ENCODE measurements at places on chromosomes 4 and X.

DNA sequence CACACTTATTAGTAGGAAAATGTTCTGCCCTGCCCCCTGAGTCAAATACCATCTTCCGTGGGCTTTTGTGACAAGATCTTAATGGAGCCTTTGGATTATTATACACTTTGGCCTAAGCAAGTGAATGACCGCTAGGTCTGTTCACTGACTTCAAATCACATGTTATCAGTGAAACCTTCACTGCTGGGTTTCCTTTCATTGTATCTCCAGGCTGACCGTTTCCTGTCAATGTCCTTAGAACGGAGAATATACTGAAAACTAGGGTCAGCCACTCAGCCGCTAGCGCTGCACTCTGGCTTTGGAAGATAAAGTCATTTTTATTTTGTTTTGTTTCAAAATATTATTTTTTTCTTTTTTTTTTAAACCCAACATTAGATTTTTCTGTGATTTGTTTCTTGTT lies 107.0 kb upstream of the TLL1 start:
- DNase-seq: no peak

- no peak for DNase-seq
Observed at GRCh38 chr4:100486496-100486895, 31.3 kb downstream of the EMCN start.

DNA sequence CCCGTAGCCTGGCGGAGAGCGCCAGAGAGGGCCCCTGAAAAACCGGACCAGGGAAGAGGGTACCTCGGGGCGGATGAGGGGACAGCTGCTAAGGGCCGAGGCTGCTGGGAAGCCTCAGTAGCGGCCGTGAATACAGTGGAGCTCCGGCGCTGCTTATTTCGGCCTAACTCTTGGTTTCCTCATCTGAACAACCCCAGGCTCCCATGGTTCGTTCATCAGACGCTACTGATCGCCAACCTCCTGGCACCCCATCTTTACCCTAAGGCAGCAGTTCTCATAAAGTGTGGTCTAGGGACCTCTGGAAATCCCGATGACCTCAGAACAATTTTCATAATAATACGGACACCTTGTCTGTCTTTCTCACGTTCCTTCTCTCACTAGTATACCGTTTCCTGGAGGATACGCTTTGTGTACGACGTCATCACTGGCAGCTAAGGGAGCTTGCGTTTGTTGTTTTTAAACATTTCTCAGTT lies 645 bp upstream of the RAB28 start:
- DNase-seq: no peak

GRCh38 chr4:185771711-185772390 lies 40.1 kb downstream of the SORBS2 start:
- no peak for DNase-seq

- no peak for DNase-seq
Observed at GRCh38 chrX:39262641-39263040, 461.4 kb downstream of the MID1IP1 start.

DNA sequence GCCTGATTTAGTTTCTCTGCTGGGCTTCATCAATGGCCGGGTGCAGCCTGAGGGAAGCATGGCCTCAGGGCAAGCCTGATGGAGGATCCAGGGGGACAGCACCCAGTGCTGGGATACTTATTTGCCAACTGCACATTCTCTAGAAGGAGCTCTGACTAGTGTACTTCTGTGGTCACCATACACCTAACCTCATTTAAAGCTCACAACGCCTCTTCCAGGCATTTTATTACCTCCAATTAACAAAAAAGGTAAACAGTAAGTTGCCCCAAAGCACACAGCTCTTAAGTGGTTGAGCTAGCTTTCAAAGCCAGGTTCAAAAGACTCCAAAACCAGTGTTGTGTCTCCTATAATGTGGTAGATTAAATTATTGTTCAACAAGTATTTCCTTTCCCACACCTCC lies 26.8 kb upstream of the ATXN3L start:
- DNase-seq: no peak

GRCh38 chr4:106869551-106869950 lies 166.6 kb downstream of the DKK2 start:
- DNase-seq: no peak

DNA sequence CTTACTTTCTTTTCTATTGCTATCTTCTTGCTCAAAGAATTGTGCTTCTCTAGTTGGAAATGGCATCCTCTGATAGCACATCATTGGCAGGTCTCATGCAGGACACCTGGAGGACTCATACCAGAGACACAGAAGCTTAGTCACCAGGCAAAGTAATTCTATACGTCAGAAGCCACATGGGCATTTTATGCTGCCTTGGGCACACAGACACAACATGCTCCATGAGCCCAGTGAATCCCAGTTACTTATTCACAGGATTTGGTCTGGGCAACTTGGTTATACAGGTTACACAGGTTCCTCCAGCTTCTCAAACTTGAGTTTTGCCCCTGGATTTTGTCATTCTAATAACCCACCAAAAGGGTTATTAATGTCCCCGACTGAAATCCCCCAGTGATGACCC lies 7.1 kb downstream of the RASSF6 start:
- no peak for DNase-seq

DNA sequence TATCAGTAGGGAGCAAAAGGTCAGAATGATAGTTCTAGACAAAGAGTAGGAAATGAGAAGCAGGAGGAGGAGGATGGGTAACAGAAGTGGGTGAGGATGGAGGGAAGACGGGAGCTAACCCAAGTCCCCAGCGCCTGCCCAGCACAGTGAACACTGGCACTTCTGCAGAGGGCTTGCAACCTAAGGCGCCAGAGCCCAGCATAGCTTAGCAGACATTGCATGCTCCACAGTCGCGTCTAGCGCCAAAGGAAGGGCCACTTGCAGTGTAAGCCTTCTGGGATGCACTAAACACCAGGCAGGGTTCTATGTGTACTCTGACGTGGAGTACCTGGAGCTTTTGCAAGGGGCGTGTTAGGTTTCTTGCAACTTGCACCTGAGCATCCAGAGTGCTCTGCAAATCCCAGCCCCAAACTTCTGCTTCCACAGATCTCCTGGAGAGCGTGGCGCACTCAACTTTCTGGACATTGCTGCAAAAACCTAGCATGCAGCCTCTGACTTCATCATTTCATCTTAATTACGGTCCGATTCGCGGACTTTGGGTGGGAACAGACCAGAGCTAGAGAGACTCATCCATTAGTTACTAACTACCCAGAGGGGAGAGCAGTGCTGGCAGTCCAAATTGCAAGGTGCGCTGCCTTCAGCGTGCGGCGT lies 46.5 kb upstream of the NKAP start:
- no peak for DNase-seq

DNA sequence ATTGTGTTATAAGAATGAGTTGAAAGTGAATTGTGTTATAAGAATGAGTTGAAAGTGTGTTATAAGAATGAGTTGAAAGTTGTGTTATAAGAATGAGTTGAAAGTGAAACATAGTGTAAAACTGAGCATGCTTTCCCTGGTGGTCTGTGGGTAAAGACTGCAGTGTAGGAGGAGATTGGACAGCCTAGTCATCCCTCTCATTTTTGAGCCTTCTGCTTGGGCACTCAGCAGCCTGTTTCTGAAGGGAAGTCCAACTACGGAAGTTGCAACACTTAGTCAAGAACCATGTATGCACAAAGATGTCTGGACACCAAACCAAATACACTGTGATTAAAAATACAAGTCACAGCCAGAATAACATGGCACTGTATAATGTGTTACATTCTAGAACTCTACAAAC lies 72.6 kb downstream of the ANK2 start:
- DNase-seq: no peak

- DNase-seq: no peak
Observed at GRCh38 chr4:139887962-139888735, 222.5 kb downstream of the MGST2 start.

- no peak for DNase-seq
Observed at GRCh38 chrX:153319295-153320046, 2.1 kb downstream of the PNMA6F start.

Measured in NCI-H1048 (cell line).